ENCODE measurements at places on chromosomes 16 and 17.

GRCh38 chr16:79932572-79932971, 332.0 kb upstream of the MAF start:
- DNase-seq = no peak

- no peak for DNase-seq
Observed at GRCh38 chr16:97822-98221, 19.8 kb downstream of the MPG start.

DNA sequence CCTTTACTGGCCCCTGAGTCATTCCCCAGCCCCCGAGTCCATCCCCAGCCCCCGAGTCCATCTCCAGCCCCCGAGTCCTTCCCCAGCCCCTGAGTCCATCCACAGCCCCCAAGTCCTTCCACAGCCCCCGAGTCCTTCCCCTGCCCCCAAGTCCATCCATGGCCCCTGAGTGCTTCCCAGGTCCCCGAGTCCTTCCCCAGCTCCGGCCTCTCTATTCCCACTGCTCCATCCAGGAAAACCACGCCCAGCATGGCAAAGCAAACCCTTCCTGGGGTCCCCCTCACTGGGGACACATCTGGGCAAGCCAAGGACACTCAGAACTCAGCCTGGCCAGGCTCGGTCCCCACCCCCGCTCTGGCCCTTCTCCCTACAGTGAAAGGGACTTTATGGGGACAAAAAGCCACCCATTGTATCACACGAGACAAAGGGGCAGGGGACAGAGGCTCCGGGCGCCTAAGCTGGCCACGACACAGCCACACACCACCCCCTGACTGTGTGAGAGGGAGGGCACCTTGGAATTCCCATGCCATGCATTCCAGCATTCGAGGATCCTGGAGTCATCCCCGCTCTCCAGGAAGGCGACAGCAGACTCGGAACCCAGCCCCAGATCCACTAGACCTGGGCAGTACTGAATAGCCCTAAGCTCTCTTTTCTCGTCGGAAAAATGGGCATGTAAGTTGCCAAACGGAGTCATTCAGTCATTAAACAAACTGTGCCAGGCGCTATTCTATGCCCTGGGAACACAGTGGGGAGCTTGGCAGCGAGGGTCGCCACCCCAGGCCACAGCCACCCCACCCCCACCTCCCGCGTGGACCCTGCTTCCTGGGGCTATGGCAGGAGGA, 14.0 kb downstream of the PLLP start:
- no peak for DNase-seq

- DNase-seq = no peak
Observed at GRCh38 chr17:9225305-9226101, 204.2 kb downstream of the NTN1 start.

GRCh38 chr16:55062442-55062841, 131.8 kb downstream of the IRX5 start:
- no peak for DNase-seq

DNA sequence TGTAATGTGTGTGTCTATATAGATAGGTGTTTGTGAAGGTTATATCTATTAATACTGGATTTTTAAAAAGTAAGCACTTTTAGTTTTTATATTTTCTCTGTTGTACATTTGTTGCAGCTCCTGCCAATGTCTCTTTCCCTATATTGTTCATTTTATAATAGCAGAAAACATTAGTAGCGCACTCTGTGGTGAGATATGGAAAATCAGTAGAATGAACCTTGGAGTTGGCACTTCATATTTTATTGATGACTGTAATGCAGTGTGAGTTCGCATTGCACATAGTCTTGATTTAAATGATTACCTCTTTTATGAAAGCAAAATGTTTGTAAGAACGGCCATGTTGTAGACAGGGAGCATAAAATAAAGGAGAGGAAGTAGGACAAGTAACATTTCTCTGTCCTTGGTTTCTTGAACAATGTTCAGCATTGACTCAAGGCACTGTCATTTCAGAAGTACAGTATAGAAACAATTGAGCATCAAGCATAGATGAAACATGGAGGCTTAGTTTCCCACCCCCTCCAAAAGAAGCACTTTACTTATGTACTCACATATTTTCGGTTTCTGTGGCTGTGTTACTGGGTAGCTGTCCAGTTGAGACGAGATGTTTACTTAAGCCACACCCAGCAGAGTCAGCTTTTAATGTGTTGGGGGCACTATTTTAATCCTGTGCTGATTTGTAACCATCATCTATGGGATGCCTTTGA, 74.0 kb downstream of the TANC2 start:
- peak; percentile 81 for DNase-seq

- no peak for DNase-seq
Observed at GRCh38 chr17:45108051-45108450, 24.3 kb downstream of the PLCD3 start.

DNA sequence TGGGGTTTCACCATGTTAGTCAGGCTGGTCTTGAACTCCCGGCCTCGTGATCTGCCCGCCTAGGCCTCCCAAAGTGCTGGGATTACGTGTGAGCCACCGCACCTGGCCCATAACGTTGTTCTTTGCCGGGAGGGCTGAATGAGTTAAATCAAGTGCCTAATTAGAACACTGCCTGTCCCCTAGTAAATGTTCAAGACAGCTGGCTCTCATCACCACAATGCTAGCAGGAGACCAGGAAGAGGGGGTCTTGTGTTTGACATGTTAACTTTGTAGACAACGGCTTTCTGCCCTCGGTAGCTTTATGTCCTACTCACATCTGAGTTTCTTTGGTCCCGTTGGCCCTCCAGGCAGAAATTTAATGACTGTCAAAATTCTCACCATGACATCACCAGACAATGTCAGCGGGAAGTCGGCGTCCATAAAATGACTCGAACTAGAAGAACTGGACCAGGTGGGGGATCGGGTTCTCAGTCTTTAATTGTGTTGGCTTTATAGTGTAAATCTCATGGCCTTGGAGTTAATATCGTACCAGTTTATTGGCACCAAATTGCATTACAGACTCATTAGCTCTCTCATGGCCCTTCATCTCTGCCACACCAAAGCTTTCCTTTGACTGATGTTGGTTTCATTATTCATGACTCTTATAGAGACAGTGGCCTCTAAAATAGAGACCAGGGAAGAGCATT, 11.4 kb upstream of the ITPRIPL2 start:
- DNase-seq = no peak

DNA sequence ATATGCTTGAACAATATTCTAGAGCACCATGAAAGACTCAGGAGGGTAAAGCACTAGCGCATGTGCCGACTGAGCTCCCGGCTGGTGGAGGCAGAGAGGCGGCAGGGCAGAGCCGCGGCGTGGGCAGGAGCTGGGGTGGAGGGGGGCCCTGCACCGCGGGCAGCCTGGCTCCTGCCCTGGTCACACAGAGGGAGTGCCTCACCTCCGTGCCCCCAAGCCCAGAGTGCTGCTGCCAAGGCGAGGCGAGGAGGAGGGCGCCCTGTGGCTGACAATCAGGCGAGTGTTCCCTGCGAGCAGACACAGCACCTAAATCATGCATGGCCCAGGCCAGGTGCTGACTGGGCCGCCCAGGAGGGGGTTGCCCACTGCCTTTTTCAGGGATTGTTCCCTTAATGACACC, 105.8 kb upstream of the TNRC6C start:
- no peak for DNase-seq

DNA sequence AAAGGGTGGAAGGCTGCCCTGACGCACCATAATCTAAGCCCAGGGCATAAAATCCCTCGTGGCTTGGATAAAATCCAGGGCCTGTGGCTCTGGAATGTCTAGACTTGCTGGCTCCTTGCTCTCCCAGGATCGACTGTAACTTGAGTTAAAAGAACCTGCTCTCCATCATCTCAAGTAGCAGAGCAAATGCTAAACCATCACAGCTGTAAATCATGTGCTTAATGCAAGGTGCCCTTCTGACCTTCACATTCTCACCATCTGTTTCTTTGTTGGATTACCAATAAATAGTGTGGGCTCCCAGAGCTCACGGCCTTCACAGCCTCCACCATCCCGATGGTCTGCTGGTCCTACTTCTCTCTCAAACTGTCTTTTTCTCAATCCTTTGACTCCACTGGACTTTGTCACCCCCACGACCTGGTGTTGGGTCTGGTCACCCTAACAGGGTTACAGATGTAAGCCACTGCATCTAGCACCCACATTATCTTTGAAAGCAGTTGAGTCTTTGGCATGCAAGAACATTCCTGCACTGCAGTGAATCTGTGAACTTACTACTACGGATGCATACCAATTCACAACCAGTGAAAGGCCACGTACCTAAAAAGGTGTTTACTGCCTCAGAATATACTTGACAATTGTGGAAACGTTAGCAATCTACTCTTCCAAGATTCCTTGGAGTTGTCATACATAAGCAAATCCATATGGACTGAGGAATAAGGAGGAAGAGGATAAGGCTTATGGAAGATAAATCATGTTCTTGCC, 15.3 kb downstream of the RSL1D1 start:
- no peak for DNase-seq

- DNase-seq = no peak
Observed at GRCh38 chr17:30137158-30137557, 20.5 kb downstream of the NSRP1 start.

DNA sequence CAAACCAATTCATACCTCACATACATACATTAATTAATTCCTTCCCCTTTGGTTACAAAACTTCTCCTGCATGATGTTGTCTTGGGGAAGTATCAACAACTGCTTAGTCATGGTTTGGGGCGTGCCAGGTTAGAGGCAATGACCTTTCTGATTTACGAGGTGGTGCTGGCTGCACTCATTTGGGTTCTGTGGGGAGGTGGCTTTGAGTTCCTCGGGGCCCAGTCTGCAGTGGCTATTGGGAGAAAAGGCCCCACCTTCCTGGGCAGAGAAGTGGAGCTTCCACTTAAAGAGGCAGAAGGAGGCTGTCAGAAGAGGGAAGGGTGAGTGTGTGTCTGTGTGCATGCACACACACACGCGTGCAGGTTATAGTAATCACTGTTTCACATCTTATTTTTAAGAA, 10.2 kb upstream of the ETV4 start:
- DNase-seq = no peak

- DNase-seq = no peak
Observed at GRCh38 chr17:27502526-27503324, 46.5 kb downstream of the KSR1 start.

DNA sequence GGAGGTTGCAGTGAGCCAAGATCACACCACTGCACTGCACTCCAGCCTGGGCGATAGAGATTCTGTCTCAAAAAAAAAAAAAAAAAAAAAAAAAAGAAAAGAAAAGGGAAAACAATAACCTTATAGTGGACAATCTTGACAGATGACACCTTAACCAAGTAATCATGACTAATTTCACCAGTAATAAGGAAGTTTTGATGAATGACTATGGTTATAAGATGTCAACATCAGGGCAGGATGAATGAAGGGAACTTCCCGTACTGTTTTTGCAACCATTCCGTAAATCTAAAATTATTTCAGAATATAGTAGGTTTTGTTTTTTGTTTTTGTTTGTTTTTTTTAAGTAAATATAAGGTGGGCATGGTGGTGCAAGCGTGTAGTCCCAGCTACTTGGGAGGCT, 23.0 kb downstream of the GSPT1 start:
- no peak for DNase-seq

GRCh38 chr16:57231821-57232350, 13.2 kb upstream of the ARL2BP start:
- no peak for DNase-seq

DNA sequence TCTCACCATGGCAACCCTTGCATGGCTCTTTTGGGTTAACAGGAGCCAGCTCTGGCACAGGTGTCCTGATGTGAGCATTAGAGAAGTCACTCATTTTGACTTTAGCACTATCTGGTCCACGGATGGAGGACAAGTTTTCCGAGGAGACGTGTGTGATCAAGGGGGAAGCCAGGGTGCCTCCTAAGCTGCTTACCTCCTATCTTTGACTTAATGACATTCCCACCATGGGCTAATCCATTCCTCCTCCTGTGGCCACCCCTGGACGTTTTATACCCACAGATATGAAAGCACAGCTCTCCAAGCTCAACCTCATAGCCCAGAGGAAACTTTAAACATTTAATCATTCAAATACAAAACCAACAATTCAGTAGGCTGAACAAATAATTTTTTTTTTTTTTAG, 18.8 kb downstream of the MPP2 start:
- DNase-seq = no peak

GRCh38 chr16:24685539-24686432, 43.7 kb upstream of the TNRC6A start:
- DNase-seq = no peak

GRCh38 chr17:69567130-69567529, 152.6 kb downstream of the MAP2K6 start:
- no peak for DNase-seq

GRCh38 chr16:19805459-19806162, 79.0 kb downstream of the GPRC5B start:
- no peak for DNase-seq

DNA sequence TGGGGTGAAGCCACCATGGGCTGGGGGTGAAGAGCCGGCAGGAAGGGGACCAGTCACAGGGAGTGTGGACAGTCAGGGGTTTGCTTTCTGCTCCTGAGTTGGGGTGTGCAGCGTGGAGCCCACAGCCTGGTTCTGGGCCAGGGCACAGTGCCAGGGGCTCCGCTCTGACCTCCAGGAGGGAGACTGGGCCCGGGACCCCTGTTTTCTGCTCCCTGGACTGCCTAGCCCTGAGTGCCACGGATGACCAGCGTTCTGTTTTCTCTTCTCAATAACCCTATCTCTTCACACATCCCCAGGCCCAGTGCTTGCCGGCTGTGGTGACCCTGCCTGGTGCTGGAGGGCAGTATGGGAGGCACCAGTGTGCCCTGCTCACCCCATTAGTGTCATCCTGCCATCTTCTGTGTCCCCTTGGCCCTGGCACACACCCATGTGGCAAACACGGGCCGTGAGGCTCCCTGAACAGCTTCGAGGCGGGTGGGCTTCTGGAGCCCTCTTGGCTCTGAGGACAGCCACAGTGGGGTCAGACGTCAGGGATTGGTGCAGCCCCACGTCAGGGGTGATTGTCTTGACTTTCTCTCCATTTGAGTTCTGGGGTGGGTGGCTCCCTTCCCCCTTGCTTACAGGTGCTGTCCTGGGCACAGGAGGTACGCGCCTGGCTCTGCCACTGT, 1.1 kb downstream of the CEMP1 start:
- DNase-seq = no peak

GRCh38 chr16:61885343-61885742, 150.9 kb downstream of the CDH8 start:
- DNase-seq = no peak

- no peak for DNase-seq
Observed at GRCh38 chr17:71986886-71987285, 133.9 kb upstream of the SOX9 start.

DNA sequence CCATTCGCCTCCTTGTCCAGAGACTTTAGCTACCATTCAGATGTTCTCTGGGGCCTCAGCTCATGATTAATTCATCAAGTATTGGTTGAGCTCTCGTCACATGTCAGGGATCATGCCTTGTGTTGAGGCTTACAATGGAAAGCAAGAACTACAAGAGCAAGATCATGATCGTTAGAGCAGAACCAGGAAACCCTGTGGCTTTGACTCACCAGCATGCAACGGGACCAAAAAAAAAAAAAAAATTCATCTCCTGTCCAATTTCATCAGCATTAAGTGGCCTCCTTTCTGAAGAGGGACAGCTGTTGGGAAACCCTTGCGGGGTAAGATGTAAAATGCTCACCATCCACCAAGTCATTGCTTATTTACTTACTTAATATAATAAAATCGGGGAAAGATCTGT, 12.1 kb upstream of the USP10 start:
- DNase-seq = no peak

Measured in MM.1S (cell line).